Left lung (tissue), 14 donors: ENCODE measurements at places on chromosomes 4 and X.

GRCh38 chr4:82694046-82694445 is 104.5 kb downstream of the SCD5 start:
- no peak overlapping the region for H3K4me3 ChIP-seq
- H3K27me3 ChIP-seq: no peaks in the 10 kb centered on the region
- H3K36me3 ChIP-seq: no peaks in the 10 kb centered on the region
- no peak overlapping the region for H3K27ac ChIP-seq
- no peaks in the 10 kb centered on the region for H3K4me1 ChIP-seq
- DNase-seq: no peak

GRCh38 chrX:9522378-9523155 is 57.7 kb downstream of the TBL1X start:
- no peak overlapping the region for H3K4me3 ChIP-seq
- no peak for DNase-seq
- H3K4me1 ChIP-seq: no peaks in the 10 kb centered on the region
- no peaks in the 10 kb centered on the region for H3K36me3 ChIP-seq
- H3K27ac ChIP-seq: no peak overlapping the region

DNA sequence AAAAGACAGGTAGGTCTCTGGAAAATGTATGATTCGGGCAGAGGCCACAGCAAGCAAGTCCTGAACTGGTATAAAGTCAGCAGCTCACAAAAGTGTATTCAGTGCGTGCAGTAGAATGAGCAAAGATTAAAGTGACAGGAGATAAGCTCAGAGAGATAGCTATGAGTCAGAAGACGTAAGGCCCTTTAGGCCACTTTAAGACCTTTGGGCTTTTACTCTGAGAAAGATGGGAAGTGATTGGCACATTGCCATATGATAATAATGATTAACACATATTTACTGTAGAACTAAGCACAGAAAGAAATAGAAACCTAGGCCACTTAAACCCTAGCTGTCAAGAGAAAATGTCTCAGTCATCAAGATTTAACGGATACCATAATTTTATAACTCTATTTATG is 51.7 kb downstream of the TBCK start:
- no peak for DNase-seq
- no peaks in the 10 kb centered on the region for H3K4me1 ChIP-seq
- H3K4me3 ChIP-seq: no peak overlapping the region
- H3K27ac ChIP-seq: no peak overlapping the region

- peaks cover 17% of the 10 kb centered on the region for H3K4me1 ChIP-seq
- H3K4me3 ChIP-seq: peak overlapping the region; percentile 65
- H3K36me3 ChIP-seq: peaks cover 16% of the 10 kb centered on the region
- DNase-seq: peak; percentile 38
- H3K27ac ChIP-seq: peak overlapping the region; percentile 89
These were observed 773 bp downstream of the PRMT9 start for GRCh38 chr4:147683188-147683591.

DNA sequence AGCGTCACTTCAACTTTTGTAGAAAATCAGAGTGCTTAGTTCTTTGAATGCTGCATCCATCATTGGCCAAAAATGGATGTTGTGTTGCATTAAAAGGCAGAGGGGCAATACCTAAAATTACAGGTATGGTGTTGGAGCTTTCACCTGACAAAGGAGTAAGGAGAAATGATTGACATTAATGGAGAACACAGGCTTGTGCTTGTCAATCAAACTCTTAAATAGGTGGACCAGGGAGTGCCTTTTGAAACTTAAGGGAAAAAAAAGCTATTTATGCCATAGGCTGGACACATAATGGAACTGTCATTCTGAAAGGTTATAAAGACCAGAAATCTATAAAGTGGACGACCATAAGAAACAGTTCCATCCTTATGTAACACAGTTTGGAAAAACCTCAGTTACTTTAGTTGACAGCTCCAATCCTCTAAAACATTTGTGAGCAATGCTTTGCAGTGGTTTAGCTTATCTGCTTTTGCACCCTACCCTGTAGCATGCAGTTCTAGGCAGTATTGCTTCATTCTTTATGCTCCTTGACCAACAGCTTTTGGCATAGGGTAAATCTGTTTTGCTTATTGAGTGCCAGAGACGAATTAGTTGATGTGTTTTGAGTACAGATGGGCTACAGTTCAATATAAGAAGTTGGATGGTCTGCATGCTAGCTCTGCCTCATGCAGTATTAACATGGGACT is 2.4 kb downstream of the HADH start:
- no peaks in the 10 kb centered on the region for H3K36me3 ChIP-seq
- H3K4me1 ChIP-seq: peaks cover 57% of the 10 kb centered on the region
- H3K4me3 ChIP-seq: no peak overlapping the region
- no peak overlapping the region for H3K27ac ChIP-seq
- no peaks in the 10 kb centered on the region for H3K27me3 ChIP-seq
